ENCODE measurements at places on chromosomes 5 and 9.

DNA sequence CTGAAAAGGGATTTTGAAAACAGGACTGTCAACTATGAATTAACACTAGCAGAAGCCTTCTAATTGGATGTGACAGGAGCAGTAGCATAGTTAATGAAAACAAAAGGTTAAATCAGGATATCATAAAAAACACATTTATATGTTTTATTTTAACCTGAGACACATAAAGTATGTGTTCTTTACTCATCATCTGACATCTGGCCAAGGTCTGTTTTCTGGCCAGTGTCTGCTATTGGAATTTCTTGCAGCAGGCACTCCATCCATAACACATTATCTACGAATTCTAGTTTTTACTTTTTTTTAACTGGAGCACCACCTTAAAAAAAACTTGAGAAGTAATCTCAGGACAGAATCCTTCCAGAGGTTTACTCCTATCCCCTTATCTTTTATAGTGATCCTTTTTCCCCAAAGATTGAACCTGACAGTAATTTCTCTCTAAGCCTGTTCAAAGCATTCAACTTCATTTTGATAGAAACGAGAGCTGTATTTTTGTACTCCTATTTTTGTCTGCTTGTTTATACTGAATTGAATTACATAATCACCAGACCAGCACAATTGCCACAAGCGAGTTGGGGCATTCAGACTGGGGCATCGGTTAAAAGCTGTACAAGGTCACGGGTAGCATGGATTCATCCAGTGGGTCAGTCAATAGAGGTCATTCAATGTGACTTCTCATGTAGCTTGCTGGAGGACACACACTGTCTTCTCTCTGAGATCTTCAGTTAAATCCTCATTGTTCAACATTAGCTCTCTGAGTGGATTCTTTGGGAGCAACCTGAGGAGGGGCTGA is 205.6 kb upstream of the CLINT1 start:
- no peak for DNase-seq

GRCh38 chr5:65108786-65109743 is 340.3 kb downstream of the CWC27 start:
- no peak for DNase-seq

DNA sequence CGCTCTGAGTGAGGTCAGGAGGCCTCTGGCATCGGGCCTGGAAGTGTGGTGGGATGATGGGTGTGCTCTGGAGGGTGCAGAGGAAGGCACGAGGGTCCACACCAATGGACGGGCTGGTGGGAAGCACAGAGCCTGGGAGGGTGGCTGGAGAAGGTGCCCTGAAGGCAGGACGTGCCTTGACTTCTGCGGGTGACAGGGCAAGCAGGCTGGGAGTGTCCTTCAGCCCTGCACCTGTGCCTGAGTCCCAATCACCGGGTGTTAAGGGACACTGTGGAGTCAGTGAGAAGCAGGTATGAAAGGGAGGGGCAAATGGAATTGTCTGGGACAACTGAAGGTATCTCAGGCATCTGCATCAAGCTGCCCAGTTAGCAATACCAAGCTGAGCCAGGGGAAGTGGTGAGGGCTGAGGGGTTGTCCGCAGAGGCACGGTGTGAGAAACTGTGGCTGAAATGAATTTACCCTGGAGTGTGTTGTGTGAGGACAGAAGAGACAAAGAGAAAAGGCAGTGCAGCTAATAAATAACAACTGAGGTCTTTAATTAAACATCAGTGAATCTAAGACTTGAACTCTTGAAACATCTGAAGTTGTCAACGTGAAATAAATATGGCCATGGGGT is 50.4 kb downstream of the DAP start:
- DNase-seq: no peak

- no peak for DNase-seq
Measured at GRCh38 chr9:17578911-17579793, at the start of gene SH3GL2. TSS of gene SH3GL2 (plus strand) at chr9:17579066.

- DNase-seq: no peak
Measured at GRCh38 chr9:87387351-87388011, 110.2 kb upstream of the DAPK1 start.

DNA sequence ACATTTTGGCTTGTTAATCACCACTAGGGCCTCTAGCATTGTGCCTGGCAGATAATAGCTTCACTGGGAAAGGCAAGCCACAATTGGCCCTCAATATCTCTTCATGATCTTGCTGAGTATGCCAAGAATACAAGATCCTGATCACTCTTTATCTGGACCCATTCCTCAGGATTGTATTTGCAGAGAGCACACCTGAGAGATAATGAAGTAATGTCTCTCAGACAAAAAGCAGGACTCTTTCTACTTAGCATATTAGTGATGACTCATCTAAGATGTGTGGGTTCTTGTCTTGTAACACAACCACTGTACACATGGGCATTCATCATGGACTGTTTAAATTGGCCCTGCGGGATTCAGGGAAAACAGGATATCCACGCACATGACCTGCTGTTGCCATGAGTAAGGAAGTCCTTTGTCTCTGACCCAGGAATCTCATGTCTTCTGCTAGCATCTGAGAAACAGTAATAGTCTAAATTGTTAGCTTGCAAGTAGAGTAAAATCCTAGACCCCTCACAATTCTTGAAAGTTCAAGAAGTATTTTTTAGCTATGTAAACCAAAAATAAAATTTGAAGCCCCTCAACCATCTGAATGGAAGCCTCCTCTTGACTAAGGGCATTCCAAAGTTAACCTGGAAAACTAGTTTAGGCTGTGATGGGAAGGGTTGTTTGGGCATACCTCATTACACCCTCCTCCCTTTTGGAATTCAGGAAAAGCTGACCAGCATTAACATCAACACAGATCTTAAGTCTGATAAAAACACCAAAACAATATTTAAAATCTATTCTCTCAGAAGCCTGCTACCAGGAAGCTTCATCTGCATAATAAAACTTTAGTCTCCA is 28.0 kb upstream of the NFIL3 start:
- DNase-seq: no peak

GRCh38 chr9:8706531-8706930 is 907.0 kb upstream of the DMAC1 start:
- DNase-seq: no peak

DNA sequence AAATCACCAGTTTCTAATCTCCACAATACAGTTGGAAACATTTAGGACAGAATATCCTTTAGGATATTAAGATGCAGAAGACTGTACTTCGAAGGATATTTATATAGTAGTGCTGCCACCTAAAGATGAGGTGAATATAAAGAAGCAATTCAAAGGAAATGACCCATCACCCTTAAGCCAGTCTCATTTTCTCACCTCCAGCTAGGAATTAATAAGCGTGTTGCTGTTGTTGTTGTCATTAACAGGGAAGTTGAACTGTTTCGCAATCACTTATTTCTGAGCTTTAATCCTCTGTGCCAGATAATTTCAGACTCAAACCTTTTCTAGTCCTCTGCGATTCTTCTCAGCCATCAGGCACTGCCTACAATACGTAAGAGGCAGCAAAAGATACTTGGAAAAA is 7.8 kb upstream of the PURA start:
- no peak for DNase-seq

DNA sequence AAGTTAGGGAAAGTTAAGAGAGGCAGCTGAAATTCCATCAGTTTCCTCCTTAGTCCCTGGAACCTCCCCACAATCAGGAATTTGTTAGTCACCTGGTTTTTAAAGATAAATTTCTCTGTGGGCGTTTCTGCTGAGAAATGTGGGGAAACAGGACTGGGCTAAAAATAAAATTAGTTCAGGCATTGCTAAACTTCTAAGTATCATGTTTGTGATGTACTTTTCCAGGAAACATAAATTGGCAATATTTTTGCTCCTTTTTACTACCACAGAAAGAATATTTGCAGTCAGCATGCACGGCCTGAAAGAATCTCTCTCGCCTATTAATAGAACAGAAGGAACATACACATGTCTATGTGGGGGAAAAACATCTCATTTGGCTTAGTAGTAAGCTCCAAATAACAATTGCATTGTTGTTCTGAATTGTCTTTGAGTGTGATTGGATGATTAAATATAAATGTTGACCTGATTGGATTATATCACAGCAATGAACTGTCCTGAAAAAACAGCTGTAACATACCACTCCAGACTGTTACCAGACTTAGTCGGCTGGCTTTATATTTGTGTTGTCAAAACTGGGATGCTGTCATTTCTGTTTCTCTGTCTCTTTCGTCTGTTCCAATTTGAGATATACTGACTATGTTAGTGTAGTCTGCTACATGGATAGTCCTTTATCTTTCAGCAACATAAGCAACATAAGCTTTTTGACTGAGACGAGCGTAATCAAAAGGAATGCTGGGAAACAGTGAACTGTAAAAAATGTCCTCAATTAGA is 12.9 kb downstream of the TJP2 start:
- no peak for DNase-seq

DNA sequence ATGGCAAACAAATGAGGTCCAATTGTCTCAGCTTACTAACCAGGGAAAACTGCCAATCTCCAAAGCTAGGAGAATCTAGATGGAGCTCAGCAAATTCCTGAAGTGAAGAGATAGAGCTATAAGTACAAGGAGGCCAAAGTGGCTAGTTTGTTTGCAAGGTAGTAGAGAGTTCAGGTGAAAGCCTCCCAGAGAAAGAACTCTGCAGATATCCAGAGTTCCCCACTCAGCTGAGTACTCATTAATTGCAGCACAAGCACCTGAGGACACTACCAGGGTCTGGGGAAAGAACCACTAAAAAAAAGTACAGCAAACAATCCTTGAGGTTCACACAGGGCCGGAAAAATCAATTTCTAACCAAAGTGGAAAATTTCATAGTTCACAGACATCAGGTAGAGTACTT is 250.9 kb downstream of the TMEM232 start:
- no peak for DNase-seq

GRCh38 chr9:112433499-112434392 is 52.9 kb upstream of the KIAA1958 start:
- DNase-seq: no peak

DNA sequence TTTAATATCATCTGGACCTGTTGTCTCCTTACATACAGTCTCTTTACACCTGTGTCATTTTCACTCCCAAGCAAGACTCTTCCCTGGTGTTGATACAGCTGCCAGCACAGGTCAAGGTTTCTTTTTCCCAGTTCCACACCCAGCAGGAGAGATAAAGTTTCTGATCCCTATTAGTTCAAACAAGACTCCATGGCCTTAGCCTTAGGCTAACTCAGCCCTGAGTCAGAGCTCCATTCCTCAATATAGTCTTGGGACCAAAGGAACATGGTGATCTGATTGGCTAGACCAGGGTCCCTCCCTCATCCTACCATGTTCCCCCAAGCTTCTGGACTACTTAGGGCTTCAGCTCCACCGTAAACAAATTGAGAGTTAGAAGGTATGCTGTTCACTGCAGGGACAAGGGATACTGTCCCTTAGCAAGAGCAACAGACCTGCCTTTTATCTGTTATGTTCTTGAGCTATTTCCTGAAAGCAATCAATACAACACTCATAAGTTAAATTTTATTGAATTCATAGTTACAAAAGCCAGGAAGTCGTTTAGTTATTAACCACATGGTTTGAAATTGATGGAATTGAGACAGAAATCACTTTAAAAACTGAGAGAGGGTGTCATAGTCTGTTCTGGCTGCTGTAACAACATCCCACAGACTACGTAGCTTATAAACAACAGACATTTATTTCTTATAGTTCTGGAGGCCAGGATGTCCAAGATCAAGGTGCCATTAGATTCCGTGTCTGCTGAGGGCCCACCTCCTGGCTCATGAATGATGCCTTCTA is 20.5 kb downstream of the SLC1A1 start:
- DNase-seq: no peak

DNA sequence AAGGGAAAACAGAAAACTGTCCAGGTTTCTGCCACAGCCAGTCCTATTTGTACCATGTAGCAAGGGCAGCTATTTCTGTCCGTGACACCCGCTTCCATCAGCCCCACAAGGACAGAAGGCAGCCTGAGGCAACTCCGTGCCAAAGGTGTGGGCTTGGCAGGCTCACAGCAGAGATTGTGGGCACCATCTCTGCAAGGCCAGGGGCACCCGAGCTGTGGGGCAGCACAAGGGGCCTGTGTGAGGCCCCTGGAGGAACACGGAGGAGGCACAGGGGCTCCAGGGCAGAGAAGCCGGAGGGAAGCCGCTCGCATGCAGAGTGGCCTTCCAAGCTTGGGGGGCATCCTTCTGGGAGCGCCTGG is 43.5 kb downstream of the COL23A1 start:
- no peak for DNase-seq

DNA sequence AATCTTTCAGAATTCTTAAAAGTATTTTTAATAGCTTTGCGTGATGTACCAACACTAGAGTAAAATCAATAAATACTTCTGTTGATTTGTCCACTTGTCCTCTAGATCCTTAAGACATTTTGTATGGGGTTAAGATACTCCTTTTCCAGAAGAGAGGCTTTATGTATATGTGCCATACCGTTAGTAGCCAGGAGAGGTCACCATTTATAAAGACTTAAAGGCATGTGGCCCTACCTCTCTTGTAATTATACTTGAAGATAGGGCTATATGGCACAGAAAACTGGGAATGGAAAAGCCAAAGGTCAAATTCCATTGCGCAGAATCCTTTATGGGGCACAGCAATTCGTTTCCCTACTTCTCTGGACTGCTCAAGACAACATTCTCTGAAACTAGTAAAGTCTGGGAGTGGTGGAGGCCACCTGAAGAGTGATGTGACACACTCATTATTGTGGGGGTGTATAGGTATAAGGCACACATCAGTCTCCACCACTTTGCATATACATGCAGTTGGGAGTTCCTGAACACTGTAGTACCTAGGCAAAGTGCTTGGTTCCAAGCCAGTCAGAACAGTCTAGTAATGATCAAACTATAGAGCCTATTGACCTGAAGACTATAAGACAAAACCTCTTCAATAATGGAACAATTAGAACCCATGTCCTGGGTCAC is 140.1 kb upstream of the FBXL17 start:
- no peak for DNase-seq

- no peak for DNase-seq
Measured at GRCh38 chr9:92965759-92966517, 18.6 kb downstream of the FGD3 start.
